Dorsolateral prefrontal cortex (tissue), 122 donors: ENCODE measurements at places on chromosomes 11 and 22.

- no peak for DNase-seq
Measured at GRCh38 chr11:108975026-108975425, 310.2 kb downstream of the DDX10 start.

- DNase-seq: no peak
Measured at GRCh38 chr22:28929197-28929596, 45.8 kb downstream of the ZNRF3 start.

DNA sequence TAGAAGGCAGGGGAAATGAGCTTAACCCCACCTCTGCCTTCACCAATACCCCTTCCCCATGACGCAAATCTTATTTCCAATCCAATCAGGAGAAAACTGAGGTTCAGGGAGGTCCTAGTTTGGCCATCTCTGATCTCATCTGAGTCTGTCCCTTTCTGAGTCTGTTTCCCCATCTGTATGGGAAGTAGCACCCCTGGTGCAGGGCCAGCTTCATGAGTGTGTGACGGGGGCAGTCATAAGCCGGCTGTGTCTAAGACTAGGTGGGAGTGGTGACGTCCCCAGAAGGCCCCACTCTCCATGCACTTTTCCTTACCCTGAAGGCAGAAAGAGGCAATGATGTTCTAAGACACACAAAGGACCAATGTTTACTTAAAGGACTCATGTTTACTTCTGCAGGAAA lies 72.3 kb downstream of the MN1 start:
- DNase-seq: no peak

GRCh38 chr11:25981998-25982397 lies 349.9 kb upstream of the ANO3 start:
- DNase-seq: no peak

DNA sequence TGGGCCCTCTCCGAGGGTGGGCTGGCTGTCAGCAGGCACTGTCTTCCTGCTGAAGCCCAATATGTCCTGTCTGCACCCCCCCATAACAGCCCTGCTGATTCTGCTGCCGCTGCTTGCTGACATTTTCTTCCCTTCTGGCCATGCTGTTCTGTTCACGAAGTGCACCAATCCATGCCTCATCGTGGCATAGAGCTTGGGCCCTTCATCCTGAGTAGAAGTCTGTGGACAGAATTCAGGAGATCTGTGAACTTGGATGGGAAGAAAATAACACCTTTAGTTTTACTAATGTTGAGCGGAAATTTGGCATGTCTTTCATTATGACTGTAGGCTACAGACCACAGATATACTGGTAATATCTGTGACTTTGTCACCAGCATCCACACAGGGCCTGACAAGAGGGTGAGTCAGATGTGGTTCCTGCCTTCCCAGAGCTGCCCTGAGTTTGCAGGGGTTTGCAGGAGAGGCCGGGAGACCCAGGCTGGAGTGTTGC lies 14.1 kb upstream of the KIAA0930 start:
- DNase-seq: no peak

DNA sequence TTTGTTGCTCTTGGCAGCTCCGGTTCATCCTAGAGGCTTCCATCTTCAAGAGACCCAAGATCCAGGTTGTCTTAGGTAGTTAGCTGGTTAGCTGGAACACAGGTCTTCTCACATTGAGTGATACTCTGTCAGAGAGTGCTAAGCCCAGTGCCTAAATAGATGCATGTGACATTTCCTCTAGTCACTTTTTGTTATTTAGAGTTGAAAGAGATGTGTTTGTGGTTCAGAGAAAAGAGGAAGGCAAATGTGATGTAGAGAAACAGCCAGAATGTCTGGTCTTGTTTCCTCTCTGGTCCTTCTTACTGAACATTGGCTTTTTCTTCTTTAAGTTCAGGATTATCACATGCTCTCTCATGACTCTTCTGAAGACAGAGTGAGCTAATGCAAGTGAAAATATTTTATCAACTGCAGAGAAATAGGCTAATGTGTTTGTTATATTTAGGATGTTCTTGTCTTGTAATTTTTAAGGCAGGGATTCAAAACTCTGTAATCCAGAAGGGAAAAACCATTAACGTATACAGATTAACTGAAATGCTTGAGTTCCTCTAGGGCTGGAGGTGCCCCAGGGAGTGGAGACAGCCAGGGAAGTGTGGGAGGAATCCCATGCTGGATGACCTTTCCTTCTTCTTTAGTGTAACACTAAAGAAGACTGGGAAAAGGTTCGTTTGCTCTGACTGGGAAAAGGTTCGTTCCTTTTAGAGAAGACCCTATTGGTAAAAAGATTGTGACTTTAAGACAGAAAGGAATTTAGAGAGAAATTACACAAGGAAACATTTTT lies 75.4 kb downstream of the SWAP70 start:
- DNase-seq: no peak

DNA sequence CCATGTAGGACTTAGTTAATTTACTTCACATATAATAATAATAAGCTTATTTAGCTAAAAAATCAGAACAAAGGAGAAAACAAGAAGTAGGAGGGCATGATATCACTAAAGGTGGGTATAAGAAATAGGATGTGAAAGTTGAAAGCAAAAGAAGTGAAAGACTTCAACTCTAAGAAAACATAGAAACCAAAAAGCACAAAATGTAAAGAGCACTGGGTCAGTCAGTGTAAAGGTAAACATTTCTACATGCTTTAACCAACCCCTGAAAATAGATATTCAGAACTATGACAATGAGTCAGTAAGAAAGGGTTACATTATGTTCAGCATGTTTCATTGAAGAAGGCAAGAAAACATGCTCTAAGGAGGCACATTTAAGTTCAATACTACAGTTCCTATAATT lies 298.8 kb downstream of the SWAP70 start:
- no peak for DNase-seq

DNA sequence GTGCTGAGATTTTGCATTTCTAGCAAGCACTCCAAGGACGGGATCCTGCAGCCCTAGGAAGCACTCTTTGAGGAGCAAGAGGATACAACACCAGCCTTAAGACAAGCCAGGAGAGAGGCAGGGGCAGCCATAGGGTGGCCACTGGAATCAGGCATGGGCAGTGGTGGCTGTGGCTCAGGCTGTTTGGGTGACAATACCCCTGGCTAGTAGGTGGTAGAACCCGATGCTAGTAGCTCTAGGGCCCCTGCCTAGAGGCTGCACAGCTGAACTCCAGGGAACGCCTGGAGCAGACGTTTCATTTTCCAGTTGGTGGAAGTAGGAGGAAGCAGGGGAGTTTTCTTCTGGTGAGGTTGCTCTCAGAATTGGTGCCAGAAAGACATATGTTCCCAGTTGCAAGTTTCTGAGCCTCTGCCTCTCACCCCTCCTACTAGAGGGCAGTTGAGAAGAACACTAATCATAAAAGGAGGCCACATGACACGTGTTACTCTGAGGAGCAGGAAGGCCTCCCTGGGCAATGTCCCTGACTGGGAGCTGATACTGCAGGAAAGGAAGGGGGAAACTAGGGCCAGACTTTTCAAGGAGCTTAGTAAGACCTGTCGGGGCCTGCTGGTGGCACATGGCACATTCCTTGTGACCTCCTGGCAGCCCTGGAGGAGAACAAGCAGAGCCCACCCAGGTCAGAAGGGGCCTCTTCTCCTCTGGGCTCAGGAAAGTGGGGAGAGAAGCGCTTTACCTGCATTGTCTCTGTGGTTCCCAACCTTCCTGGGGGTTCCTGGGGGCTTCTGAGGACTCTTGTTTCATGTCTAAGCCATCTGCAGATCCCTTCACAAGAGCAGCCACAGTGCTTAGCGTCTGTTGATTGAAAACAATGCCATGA lies 56.6 kb upstream of the DRD2 start:
- no peak for DNase-seq

GRCh38 chr11:15930442-15931025 lies 425.8 kb downstream of the SOX6 start:
- DNase-seq: no peak

- no peak for DNase-seq
Measured at GRCh38 chr22:30643055-30643875, 7.7 kb downstream of the SLC35E4 start.

DNA sequence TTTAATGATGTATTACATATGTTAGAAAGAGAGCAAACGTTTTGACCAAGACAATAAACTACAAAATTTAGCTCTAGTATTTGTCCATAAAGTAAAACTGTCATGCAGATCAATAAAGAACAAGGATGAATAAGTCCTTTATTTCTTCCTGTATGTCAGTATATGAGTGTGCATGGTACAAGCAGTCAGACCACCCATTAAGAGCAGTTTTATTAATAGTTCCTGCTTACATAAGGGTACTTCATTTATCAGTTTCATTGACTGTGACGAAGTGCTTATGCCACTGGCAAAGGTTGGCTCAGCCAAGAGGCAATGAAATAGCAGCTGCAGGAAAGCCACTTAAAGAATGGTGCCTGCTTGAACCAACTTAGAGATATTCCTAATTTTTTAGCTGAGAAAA lies 913.0 kb upstream of the CNTN5 start:
- no peak for DNase-seq

- peak; percentile 55 for DNase-seq
Measured at GRCh38 chr11:119741369-119742262, 12.6 kb upstream of the NECTIN1 start.
